ENCODE measurements at places on chromosomes 6 and 20.

DNA sequence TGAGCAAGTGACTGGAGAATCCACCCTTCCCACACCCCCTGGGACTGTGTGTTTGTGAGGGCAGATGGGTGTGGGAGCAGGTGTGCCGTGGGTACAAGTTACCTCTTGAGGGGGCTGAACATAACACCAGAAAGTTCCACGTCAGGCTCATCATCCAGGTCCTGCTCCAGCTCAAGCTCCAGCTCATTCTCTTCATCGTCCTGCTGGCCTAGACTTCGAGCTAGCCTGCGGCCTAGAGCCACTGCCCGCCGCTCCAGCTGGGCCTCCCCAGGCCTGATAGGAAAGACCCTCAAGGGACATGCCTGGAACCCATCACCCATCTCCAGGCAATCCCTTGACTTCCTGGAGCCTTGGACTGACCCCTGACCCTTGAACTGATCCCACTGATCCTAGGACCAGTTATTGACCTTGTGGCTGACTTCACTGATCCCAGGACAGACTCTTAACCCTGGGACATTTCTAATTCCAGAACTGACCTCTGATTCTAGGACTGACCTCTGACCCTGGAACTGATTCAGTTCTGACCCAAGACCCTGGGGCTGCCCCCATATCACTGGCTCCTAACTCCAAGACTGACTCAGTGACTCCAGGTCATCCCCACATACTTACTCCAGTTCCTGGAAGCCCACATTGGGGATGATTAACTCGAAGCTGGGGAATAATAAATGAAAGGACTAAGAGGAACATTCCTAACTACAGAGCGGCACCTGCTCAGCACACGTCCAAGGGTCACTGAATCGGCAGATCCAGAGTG is 11.8 kb upstream of the SPAG4 start:
- peak; percentile 68 for DNase-seq

DNA sequence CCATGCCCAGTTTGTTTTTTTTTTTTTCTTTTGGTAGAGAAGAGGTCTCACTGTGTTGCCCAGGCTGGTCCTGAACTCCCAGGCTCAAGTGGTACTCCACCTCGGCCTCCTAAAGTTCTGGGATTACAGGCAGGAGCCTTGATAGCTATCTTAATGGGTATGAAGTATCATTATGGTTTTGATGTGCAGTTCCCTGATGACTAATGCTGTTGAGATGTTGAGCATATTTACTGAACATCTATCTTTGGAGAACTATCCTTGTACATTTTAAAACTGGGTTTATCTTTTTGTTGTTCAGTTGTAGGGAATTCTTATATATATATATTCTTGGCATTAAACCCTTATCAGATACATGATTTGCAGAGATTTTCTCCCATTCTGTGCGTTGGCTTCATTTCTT is 21.4 kb upstream of the MYL9 start:
- no peak for DNase-seq

GRCh38 chr20:63138855-63139341 is 77.0 kb downstream of the YTHDF1 start:
- no peak for DNase-seq

DNA sequence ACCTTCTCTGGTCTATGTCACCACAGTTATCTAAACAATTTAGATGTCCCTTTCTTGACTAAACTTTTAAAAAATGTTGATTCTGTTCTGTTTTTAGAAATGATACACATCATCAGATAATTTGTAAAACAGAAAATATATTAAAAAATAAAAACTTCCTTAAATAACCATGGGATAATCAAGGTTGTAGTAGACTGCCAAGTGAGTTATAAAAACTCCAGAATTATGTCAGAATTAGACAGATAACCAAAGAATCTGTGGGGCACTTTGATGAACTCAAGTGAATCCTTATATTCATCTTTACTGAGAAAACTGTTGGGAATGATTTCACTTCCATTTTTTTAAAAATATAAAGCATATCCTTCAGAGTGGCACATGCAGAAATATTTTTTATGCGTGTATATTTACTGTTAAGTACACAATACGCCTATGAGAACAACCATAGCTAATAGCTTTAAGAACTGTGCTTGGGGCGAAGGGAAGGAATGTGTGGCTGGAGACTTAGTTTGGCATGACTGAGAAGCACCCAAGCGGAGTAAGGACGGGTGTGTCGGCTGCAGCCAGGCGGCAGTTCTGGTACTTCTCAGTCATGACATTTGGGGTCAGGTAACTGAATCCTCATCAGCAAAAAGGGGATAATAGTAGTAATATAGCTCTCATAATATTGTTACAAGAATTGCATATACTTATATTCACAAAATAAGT is 604.7 kb upstream of the CITED2 start:
- DNase-seq, result no peak

GRCh38 chr6:127205036-127205435 is 61.6 kb upstream of the RNF146 start:
- DNase-seq, result no peak

DNA sequence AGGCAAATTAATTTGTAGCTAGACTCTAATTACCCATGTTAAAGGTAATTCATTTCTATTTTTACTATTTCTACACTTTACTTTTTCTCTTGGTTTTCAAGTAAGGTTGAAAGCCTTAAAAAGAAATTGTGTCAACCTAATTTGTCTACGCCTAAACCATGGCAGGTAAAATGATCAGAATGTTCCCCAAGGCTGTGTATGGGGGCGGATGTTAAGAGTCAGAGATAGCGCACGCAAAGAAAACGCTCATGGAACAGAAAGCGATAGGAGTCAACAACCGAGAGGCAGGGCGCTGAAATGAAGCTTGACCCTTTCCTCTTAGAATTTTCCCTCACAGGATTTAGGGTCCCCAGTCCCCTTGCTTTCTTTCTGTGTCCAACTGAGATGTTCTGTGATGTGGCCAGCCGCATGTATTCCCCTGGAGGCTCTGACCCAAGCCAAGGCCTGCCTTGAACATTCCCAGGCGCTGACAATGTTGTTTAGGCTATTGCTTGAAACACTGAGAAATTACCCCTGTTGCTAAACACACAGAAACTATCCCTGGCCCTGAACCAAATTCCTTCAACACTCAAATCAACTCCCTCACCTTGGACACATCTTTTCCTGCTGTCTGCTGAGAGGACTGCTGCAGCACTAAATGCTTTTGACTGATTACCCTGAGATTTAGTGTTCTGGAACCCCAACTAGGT is 10.9 kb downstream of the PSMB1 start:
- DNase-seq, result no peak

DNA sequence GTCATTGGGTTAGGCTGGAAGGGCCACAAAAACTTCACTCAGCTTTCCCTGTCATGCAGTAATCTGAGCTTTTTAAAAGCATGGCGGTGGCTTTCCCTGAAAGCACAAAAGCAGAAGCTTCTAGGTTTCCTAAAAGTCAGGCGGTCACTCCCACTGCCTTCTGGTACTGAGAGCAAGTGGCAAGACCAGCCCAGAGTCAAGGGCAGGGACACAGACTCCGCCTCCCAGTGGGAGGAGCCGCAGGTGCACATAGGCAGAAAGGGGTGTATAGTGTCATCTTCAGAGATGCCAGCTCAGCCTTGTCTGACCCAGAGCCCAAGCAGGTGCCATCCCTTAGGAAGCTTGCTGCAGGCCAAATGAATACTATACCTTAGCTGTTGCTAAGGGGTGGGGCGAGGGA is 18.0 kb upstream of the PACSIN1 start:
- no peak for DNase-seq

DNA sequence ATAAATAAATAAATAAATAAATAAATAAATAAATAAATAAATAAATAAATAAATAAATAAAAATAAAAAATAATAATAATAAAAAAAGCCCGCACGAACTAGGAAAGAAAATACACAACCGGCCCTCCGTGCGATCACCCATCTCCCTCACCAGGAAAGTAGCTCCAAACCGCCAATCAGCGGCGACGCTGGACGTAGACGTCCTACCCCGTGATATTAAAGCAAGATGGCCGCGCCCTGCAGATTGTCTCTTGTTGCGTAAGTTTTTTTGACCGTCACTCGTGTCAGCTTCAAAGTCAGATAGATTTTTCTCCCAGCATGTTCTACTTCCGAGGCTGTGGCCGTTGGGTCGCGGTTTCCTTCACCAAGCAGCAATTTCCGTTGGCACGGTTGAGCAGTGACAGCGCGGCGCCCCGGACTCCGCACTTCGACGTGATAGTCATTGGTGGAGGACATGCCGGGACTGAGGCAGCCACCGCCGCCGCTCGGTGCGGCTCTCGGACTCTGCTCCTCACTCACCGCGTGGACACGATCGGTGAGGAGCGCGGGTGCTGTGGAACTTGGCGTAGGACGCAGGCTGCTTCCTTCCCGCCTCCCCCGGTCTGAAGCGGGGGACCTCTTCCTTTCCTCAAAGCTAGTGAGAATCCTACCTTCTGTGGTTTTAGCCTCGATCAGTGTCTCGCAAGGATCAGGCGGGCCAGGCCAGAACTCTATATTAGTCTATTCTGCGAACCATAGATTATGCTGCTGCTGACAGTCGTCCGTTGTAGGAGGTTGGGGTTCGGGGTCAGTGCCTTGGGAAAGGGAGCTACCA is at the start of gene MTO1:
TSS of gene MTO1 (plus strand) at position 201 of the 814 bp plus-strand sequence. CDS start at position 319, 118 bp downstream.
- peak; percentile 96 for DNase-seq

DNA sequence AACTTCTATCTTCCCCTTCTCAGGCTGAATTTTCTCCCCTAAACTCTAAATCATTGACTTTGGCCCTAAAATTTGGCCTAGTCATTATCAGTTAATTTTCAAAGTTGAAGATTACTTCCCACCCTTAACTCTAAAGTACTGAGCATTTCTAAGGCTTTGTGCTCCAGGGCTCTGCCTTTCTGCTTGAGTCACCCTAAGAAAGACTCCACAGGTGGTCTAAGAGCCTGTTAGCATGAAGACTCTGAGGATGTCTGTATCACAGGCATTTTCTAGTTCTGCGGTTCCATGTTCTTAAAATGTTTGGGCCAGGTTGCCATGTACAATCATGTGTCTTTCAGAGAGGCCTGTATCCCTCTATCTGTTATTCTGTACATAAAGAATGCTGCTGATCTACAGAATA is 808.1 kb upstream of the MANEA start:
- no peak for DNase-seq

DNA sequence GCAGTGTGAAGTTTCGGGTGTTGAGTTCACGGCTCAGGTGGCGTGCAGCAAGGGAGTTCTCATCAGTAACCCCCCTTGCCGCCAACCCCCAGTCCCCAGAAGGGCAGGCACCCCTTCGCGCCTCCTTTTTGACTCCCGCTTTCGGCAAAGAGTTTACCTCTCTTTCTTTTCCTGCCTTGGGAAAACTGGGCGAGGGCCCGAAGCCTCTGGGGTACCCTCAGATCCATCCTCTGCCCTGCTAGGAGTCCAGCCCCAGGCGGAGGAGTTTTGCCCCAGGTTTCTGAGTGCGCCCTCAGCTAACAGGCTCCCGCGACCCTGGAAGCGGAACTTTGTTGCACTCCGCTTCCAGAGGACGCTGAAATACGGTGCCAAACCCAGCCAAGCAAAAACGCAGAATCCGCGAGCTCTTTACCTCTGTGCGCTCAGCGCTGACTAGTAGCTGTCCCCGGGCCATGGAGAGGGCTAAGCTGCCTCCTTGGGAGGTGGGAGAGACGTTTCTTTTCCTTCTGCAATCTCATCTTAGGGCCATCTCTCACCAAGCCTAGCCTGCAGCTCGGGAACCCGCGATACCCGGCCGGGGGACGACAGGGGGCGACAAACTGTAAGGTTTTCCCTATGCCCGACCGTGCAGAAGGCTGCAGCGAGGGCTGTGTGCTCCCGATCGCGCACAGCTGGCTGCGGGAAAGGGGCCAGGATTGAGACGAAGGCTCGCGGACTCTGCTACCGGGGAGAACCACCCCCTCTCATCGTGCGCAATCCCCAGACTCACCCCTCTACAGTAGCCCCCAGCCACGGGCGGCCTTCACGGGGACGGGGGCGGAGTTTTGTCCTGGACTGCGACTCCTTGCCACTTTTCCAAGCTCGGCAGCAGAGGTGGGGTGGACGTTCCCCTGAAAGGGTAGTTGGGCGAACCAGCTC is 2.7 kb upstream of the PAX1 start:
- DNase-seq, result peak; percentile 68

- peak; percentile 77 for DNase-seq
Measured at GRCh38 chr20:44074252-44075151, 112.5 kb downstream of the JPH2 start.

GRCh38 chr6:168581236-168581635 is 140.3 kb downstream of the SMOC2 start:
- DNase-seq, result no peak

DNA sequence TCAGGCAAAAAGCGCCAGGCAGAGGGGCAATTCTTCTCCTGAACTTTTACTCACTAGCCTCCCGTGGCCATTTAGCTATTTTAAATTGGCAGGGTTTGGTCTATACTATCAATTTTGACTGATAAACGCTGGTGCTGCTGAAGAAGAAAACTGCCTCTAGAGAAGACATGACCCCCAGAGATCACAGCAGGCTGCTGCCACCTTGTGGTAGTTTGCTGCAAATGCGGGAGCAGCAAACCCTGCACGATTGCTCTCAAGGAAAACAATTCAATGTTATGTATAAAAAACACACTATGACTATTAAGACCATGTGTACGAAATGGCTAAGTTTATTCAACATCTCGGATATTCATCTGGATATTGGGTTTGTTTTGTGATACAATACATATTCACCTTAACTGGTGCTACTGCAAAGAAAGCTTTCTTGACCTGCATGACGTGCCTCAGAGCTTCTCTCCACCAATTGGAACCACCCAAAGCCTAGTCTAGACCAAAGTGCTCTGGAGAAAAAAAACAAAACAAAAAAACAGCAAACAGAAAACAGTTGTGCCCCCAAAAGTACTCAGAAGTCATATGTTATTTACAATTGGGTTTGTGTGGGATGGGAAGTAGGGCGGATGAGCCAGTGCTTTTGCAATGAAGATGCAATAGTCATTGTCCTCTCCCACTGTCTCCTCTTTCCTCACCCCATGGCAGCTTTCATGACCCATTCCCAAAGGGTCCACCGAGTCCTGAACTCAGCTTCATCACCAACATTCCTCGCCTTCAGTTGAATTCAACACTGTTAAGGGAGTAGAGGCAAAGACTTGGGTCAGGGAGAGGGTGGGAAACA is 19.6 kb upstream of the IL17F start:
- no peak for DNase-seq

DNA sequence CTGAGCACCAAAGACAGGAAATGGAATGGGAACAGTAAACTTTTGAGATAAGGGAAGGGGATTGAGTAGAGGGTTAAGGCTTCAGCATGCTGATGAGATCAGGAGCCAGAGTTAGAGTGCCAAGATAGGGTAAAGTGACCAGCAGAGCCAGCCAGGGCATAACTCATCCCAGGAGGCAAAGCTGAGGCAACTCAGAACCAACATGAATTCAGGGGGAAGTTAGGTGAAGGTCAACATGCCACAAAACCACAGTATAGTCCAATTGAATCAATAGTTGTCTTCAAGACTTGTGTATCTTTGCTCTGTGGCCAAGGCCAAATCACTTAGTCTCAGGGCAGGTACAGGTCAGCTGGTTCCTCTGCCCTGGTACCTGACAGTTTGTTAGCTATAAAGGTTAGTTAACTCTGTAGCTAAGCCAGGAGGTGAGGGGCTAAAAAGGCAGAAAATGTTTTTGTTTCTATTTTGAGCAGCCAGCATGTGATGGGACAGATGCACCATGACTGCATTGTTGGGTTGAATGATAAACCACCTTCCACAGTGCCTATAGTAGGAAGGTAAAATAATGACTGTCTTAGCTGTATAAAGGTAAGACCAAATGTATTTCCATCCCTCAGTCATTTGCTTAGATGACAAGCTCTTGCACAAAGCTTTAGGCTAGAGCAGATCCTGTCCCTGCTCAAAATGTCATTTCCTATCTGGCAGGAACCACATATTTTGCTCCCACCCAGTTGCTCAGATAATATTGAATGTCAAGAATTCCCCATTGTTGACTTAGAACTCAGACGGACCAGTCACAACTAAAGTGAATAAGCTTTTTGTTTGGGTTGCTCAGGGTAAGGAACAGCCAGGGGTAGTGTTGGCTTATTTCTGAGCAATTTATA is 15.8 kb downstream of the RNF8 start:
- DNase-seq, result no peak

GRCh38 chr20:4449957-4450715 is 271.6 kb upstream of the PRND start:
- DNase-seq, result no peak
